Nucleus accumbens (tissue), 56 donors: ENCODE measurements at places on chromosomes 4 and X.

- no peak for DNase-seq
Measured at GRCh38 chrX:42385730-42386129, 392.2 kb downstream of the PPP1R2C start.

DNA sequence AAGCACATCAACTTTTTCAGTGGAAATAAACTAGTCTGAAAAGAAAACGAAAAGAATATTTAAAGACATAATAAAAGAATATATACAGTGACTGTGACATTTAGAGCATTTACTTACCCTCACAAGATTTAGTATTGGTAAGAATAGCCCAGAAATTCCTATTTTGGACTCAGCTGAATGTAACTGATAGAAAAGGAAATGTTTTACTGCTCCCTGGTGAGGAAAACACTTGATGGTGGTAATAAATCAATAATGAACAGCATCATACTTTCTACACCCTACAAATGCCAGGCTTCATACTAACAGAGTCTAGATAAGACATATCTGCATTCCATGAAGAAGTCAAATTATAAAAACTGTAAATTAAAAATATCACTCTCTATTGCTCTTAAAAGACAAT lies 753.5 kb upstream of the PCDH10 start:
- no peak for DNase-seq

- no peak for DNase-seq
Measured at GRCh38 chrX:72368796-72369195, 63.1 kb upstream of the CITED1 start.

DNA sequence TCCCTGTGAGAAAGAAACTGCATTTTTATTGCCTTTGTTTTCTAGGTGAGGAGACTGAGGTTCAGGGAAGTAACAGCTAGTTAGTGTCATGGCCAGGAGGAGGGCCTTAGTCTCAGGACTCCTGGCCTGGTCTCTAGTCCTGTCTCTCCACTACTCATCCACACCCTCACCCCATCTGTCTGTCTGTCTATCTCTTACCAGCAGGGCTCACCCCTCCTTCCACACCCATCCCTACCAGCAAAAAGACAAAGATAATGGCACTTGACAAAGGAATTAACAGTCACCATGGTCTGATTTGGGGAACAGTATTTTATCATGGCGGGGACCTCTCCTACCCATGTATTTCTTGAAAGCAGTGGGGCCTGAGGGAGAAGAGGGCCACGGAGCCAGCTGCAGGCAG lies 125.8 kb downstream of the REPS2 start:
- DNase-seq = no peak

DNA sequence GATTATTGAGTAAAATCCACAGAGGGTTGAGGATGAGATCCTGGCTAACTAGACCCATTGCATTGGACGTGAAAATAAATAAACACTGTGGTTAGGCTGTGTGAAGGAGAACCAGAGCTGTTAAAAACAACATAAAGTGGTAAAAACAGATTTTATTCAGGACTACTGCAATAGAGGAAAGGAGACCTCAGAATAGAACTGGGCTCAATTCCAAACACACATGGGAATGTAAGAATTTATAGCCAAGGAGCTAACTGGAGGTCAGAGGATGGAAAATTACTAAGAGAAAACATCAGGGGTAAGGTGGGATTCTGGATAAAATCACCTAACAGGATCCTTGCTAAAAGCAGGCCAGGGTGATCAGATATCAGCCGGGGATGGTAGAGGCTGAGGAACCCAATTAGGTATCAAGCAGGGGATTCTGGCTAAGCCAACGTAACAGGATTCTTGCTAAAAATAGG lies 112.4 kb downstream of the RNF150 start:
- DNase-seq = no peak

- DNase-seq = no peak
Measured at GRCh38 chr4:109676886-109677285, 26.4 kb downstream of the CASP6 start.

DNA sequence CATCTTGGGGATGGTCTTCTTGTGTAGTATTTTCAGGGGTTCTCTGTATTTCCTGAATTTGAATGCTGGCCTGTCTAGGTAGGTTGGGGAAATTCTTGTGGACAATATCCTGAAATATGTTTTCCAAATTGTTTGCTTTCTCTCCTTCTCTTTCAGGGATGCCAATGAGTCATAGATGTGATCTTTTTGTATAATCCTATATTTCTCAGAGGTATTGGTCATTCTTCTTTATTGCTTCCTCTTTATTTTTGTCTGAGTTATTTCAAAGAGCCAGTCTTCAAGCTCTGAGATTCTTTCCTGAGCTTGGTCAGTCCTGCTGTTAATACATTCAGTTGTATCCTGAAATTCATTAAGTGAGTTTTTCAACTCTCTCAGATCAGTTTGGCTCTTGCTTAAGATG lies 73.1 kb downstream of the MAMLD1 start:
- DNase-seq = no peak

GRCh38 chrX:20729416-20729815 lies 462.7 kb upstream of the RPS6KA3 start:
- no peak for DNase-seq

DNA sequence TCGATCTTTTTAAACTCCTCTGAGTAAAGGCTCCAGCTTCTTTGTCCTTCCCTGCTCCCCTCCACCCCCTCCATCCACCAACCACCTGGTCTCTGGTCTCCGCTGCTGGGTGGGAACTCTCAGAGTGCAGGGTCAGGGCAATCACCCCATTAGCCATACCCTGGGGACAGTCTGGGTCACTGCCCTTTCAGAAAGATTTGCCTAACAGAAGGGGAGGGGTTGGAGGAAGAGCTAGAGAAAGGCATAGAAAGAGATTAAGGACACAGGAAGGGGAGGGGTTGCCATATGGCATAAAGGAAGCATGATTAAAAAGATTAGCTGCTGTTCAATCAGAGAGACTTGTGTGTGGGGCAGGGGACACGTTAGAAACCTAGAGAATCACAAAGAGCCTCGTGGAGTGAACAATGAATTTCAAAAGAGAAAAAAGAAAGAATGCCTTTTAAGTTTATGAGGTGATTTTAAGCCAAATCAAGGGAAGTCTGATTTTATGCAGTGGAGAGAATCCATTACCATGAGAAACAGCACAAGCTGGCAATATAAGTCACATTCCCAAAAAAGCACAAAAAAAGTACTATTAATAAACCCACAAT lies 115.5 kb upstream of the ACSL4 start:
- no peak for DNase-seq

DNA sequence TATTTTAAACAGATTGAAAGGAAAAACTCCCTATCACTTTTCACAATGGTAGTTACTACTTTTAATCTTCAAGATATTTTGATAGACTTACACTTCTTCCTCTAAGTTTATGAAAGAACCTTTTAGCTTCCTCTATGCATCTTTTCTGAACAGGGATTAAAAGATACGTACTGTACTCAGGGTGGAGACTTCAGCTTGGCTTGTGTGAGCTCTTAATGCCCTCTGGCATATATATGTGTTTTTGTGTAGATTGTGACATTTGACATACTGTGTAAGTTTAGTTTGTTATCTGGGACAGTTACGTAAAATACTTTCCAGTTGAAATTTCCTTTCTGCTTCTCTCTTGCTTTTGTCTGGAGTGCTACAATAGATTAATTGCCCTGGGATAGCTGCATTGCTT lies 109.3 kb upstream of the NUDT6 start:
- no peak for DNase-seq

DNA sequence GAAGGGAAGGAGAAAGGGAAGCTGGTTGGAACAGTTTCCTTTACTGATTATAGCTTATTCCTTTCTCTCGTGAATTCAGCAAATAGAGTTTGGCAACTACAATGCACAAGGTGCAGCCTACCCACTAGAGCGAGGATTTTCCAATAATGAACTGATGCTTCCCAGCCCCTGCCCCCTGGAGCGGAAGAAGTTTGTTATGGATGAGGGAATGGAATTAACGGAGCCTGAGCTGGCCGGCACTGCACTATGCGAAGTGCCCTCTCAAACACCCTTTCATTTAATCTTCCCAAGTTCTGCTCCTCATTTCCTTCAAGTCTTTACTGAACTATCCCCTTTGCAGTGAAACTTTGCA lies 42.5 kb upstream of the CBR4 start:
- no peak for DNase-seq

DNA sequence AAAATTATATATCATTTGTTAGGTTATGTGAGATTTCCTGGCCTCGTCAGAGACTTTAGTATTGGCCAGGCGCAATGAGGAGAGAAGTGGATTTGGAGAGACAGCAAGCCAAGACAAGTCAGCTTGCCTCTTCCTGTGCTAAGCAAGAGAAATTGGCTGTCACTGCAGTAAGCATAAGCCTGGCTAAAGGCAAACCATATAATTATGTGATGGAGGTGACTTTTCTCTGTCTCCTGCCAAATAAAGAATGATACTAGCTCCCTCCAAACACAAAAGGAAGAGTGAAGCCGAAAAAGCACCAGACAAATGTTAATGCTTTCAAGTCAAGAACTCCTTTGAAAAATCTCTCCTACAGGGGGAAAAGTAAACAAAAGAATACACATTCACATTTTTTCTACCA lies 2246.0 kb downstream of the ARAP2 start:
- DNase-seq = no peak

- no peak for DNase-seq
Measured at GRCh38 chr4:7661846-7662506, 227.2 kb upstream of the PSAPL1 start.

DNA sequence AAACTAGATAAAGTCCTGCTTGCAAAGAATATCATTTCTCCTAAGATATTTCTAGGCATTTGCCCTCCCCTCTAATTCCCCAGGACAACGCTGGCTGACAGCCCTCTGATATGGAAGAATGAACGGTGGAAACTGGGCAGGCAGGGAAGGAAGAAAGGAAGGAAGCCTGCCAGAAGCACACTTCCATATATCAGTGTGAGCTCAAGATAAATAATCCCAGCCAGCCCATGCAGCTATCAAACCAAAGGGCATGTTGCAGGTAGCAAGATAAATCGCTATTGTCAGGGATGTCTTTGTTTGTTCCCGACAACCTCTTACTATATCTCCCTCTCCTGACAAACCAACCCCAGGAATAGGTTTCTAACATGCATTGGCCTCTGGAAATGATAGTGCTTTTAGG lies 412.8 kb downstream of the HNRNPD start:
- no peak for DNase-seq

GRCh38 chr4:75235359-75235951 lies 278.7 kb downstream of the RCHY1 start:
- no peak for DNase-seq

DNA sequence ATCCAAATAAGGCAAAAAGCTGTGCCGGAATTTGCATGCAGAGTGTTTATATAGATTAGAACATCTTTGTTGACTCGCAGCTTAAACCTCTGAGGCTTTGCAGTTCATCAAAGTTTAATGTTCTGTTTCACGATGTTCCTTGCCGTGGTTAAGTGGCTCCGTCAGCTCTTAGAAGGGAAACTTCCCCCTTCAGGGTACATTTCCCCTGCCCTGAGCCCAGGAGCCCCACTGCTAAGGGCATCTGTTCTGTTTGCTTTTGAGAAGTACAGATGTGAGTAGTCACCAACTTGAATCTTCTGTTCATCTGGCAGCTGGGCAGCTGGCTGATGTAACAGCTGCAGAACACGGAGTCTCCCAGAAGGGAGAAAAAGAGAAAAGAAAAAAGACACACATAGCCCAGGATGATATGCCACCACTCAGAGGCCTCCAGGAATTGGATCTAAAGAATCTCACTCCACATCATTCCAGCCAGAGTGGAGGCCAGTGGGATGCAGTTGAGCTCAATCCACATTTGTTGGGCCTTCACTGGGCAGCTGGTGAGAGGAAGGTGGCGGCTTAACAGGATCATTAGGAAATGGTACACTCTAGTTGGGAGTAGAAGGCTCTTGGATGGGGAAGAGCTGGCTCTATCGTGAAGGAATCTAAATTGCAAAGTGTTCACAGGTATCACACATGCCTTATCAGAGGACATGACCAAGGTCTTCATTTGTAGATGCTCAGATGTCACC lies 178.7 kb upstream of the RBPJ start:
- no peak for DNase-seq

DNA sequence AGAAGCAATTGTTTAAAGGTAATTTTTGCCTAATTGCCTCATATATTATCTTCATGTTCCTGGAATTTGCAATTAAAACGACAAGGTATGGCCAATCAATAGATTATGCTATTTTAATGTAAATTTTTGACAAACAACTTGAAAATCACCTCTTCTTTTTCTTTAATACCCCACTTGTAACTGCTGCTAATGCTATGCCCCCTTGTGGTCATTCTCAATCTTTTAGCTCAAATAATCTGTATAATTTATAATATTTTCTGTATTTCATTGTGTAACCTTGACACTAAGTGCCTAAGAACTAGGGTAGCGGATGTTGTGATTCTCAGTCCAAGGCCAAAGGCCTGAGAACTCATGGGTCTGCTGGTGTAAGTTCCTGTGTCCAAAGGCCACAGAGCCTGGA lies 831.7 kb upstream of the POU3F4 start:
- DNase-seq = no peak
